ENCODE measurements at places on chromosomes 2 and 18.

- DNase-seq, result no peak
Observed at GRCh38 chr2:237737196-237737865, 61.2 kb upstream of the RBM44 start.

DNA sequence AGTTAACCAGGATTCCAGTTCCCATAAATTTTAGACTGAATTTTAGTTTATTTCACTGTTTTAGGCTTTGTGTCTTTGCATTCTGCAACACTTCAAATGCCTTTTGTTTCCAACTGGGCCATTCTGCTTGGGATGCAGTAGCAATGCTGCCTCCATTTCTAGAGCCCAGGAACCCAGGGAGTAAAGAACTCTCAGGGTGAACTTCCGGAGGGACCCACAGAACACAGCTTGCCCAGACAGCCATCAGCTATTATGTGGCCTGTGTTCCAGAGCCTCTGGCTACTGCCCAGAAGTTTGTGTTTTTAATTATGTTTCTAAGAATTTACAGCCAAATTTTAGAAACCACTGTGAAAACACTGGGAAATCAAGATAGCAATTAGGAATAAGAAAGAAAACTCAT is 145.1 kb downstream of the TMEM163 start:
- DNase-seq, result no peak

DNA sequence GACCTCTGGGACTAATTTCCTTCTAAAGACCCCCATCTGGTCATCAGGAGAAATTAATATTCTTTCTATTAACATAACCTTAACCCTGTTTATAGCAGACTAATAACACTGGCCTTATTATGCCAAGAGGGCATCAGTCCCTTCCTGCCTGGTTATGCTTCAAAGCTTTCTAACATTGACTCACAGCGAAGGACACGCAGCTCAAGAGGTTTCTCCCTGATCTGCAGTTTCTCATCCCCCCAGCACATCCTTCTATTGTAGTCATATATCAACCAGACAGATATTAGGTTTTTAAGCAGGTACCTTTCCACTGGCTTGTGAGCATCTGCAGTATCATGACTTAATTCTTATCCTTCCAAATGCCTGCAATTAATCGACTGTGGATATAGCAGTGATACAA is 100.0 kb upstream of the CXCR4 start:
- no peak for DNase-seq

GRCh38 chr2:48107326-48107925 is 201.1 kb upstream of the FBXO11 start:
- DNase-seq, result no peak

GRCh38 chr2:71538241-71538640 is 84.9 kb downstream of the DYSF start:
- no peak for DNase-seq

DNA sequence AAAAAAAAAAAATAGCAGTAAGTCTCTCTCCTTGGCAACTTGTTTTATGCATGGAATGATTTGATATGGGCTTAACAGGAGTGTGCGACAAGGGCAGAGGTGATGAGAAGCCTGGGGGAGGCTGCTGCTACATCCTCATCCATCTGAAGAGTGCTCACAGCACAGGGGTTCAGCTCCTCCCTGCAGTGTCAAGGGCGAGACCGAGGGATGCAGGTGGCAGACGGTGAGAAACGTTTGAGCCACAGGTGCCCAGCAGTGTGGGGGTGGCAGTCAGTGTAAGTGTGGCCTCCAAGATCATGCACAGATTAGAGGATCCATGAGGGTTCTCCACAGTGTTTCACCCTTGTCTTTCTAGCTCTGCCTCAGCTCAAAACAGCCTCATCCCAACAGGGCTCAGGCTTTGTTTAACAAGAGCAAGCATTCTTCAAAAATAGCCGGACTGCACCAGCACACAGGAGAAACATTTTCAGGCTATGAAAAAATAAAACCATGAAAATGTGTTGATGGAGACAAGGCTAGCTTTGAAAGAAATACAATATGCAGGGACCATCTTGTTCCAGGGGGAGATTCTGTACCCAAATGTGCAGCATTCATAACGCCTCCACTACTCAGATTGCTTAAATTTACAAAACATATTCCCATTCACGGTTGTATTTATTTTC is 324.5 kb upstream of the MYT1L start:
- no peak for DNase-seq

GRCh38 chr2:240791821-240792628 is 28.0 kb downstream of the KIF1A start:
- no peak for DNase-seq

DNA sequence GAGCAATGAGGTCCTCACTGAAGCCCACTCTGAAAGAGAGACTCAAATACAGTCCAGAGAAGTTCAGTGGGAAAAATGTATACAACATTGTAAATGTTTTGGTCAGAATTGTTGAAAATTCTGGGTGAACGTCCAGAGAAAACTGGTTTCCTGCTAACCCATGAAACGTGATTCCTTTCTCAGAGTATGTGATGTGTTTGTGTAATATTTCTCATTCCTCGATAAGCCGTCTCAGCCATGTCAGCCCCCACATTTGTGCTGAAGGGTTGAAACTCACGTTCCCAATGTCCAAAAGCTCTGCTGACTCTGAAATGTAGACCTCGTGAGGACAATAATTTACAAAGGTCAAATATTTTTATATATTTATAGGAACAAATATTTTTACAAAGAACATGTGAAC is 51.6 kb downstream of the BMP10 start:
- DNase-seq, result no peak

- DNase-seq, result no peak
Observed at GRCh38 chr18:24923138-24923537, 428.8 kb downstream of the ZNF521 start.

GRCh38 chr18:59419386-59419785 is 60.3 kb upstream of the LMAN1 start:
- DNase-seq, result no peak

- DNase-seq, result no peak
Observed at GRCh38 chr2:113169002-113169530, 4.7 kb upstream of the PSD4 start.

GRCh38 chr2:69453475-69454129 is 16.4 kb upstream of the NFU1 start:
- no peak for DNase-seq

GRCh38 chr2:126766295-126766968 is 110.5 kb downstream of the GYPC start:
- DNase-seq, result no peak

GRCh38 chr2:149507974-149508373 is 79.6 kb downstream of the MMADHC start:
- no peak for DNase-seq

- no peak for DNase-seq
Observed at GRCh38 chr2:100259106-100259505, 63.2 kb downstream of the LONRF2 start.

DNA sequence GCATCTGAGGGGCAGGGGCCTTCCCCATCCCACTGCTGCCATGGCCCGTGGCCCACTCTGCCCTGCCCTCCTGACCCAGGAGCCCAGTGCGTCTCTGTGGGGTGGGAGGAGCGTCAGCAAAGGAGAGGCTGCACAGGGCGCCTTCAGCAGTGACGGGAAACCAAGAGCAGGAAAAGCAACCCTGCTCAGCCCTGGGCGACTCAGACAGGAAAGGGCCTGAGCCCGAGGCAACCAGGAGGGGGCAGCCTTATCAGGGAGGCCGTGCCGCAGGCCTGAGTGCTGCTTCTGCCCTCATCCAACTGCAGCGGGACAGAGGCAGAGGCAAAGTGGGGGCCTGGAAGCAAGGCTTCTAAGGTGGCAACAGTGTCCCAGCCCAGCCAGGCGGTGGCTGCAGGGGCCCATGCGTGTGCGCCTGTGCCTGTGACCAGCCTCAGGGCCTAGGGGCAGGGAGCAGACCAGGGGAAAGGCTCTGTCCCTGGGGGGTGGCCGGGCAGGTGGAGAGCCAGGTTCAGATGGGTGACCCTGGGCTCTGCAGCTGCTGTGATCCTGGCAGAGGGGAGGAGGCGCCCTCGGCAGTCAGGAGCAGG is 23.3 kb upstream of the ALPI start:
- no peak for DNase-seq

GRCh38 chr2:159612255-159612901 is 4.0 kb downstream of the BAZ2B start:
- DNase-seq, result no peak

- no peak for DNase-seq
Observed at GRCh38 chr18:10247021-10247741, 207.3 kb upstream of the APCDD1 start.

Measured in cerebellar nuclear complex (tissue), 1 donor.